ENCODE measurements at places on chromosomes 7 and 10.

DNA sequence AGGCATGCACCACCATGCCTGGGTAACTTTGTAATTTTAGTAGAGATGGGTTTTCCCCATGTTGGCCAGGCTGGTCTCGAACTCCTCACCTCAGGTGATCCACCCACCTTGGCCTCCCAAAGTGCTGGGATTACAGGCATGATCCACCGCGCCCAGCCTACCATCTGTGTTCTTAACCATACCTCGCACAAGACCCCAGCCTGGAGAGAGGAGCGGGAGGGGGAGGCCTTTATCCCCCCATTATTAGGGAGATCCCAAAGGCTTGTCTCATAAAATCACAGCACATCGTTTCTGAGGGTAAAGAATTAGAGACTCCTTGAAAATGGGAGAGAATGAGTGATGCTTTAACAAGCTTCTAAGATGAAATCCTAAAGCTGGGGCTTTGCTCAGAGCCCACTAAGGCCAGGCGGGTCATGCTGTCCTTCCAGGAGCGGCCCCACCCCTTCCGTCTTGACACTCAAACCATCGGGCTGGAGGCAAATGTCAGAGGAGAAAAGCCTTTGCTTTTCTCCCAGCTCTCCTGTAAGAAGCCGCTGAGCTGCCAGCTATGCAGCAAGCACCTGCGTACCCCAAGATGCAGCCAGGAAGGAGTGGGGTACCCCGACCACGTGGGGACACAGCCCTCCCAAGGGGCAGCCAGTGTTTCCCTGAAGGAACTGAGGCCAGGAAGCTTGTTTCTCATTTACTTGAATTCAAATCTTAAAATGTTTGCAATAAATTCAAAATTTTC is 339.7 kb downstream of the PTPRN2 start:
- no peak for DNase-seq

- DNase-seq = no peak
Observed at GRCh38 chr7:23315366-23315765, 16.2 kb downstream of the MALSU1 start.

DNA sequence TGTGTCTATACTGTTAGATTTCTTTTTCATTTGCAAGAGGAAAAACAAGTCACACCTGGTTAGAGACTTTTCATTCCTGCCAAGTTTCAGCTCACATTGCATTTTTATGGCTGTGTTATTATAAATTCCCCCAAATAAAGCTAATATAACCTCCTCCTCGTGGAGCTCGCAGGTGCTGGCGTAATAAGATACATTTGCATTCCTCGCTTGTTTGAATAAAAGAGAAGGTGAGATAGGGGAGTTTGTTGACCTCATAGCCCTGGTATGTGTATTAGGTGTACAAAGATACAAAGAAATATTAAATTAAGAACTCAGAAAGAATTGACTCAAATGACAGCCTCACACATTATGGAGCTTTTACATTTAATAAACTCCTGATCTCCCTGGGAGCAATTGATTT is 257.7 kb upstream of the SP8 start:
- DNase-seq = no peak

- DNase-seq = no peak
Observed at GRCh38 chr10:112279433-112279832, 3.8 kb upstream of the TECTB start.

DNA sequence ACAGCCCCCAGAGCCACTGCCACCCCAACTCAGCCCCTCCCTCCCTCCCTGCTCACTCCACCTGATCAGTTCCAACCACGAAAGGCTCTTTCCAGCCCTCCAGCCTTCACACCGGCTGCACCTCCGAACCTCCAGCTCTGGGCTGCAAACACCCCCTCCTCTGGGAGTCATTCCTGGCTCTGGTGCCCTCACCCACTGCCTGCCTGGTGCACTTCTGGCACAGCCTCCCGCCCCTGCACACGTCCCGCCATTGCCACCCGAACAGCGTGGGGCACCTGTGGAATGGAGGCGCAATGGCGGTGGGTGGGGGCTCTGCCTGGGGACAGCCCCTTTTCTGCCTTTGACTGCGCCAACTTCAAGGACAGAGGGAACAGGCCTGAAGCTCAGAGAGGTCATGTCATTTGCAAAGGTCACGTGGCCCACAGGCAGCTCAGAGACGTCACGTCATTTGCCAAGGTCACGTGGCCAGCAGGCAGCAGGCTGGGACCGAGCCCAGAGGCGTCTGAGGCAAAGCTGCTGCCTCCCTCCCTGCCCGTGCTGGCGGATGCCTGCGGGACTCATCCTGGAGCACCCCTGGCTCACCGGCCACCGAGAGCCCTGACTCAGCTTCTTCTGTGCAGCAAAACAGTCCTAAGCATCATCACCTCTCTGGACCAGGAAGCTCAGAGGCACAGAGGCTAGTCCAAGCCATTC is 76.0 kb upstream of the DNAAF5 start:
- DNase-seq = no peak

- DNase-seq = no peak
Observed at GRCh38 chr10:78634835-78635234, 433.9 kb upstream of the ZMIZ1 start.

DNA sequence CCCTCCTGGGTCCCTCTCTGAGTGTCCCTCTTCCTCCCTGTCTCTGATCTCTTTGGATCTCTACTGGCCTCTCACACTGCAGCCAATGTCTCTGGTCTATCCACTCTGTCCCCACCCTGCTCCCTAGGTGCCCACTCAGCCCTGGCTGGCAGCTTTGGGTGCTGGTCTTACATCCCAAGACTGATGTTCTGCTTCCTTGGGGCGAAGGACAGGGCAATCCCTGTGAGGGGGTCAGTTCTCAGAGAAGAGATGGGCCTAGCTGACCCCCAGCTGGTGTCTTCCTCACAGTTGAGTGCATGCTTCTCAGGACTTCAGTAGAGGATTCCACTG is 51.7 kb upstream of the CAMK2B start:
- DNase-seq = no peak

DNA sequence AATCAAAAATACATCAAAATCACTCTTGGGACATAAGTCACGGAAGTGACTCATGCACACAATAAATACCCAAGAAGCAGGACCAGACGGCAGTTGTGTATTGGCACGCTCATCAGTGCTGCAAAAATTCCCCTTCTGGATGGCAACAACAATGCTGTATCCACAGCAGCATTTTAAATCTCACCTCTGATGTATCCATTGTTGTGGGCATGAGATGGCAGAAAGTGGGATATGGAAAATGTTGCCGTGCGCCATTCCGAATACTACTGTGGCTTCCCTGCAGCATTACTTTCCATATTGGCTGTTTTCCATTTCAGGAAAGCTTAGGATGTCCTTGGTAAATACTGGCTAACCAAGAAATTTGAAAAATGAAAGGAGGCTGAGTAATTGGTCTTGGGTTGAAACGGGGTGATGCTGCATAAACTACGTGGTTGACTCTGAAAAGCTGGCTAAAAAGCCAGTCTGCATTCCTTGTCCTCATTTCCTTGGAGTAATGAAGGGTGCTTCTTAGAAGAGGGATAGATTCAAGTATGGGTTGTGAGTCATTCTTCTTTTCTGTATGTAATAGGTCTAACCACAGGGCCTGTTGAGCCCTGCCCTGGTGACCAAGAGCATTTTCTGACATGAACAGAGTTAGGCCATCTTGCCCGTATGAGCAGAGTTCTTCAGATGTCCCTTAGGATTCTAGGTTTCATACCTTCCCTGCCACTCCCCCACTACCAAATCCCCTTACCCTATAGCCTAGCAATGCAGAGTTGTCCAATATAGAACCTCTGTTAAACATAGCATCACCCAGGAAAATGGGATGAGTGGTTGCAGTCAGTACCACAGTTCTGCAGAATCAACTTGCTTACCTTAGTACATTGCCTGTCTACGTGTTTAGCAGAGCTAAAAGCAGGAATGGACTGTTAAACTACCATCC is 36.3 kb upstream of the TOMM7 start:
- no peak for DNase-seq

DNA sequence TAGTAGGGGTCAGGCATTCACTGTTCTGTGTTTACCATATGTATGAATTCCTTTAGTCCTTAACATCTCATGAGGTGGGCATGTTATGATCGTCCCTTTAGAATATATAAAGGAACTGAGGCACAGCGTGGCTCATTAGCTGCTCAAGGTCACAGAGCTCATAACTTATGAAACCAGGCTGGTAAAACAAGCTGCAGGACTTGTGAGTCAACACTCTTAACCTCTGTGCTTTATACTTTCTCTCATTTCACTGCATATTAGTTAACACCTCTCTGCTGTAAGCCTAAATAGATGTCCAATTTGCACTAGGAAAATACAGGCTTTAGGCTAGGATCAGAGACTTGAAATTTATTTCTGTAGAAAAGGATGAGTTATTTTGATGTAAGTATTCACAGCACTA is 180.3 kb upstream of the HDAC9 start:
- no peak for DNase-seq

GRCh38 chr10:35274498-35275060 is 61.7 kb upstream of the CCNY start:
- DNase-seq = no peak

DNA sequence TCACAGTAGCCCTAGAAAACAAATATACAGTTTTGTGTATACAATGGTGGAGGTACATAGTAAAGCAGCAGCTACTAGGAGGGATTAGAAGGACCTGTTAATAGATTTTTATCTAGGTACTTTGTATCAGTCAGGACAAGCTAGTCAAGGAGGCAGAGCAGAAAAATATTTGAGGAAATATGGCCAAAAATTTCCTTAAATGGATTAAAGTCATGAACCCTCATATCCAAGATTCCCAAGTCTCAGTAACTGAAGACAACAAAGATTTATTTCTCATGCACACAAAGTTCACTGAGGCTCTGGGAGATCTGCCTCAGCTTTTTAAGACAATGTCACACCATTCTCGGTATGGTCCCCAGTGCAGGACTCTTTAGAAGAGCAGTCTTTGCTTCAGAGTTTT is 28.1 kb upstream of the ARMC3 start:
- no peak for DNase-seq

- no peak for DNase-seq
Observed at GRCh38 chr7:97011536-97012364, 6.4 kb downstream of the DLX6 start.

GRCh38 chr10:11639849-11640764 is 28.7 kb upstream of the USP6NL start:
- no peak for DNase-seq

GRCh38 chr10:132133005-132133404 is 53.7 kb upstream of the DPYSL4 start:
- DNase-seq = no peak

- DNase-seq = no peak
Observed at GRCh38 chr10:91953600-91954160, 30.1 kb downstream of the BTAF1 start.

DNA sequence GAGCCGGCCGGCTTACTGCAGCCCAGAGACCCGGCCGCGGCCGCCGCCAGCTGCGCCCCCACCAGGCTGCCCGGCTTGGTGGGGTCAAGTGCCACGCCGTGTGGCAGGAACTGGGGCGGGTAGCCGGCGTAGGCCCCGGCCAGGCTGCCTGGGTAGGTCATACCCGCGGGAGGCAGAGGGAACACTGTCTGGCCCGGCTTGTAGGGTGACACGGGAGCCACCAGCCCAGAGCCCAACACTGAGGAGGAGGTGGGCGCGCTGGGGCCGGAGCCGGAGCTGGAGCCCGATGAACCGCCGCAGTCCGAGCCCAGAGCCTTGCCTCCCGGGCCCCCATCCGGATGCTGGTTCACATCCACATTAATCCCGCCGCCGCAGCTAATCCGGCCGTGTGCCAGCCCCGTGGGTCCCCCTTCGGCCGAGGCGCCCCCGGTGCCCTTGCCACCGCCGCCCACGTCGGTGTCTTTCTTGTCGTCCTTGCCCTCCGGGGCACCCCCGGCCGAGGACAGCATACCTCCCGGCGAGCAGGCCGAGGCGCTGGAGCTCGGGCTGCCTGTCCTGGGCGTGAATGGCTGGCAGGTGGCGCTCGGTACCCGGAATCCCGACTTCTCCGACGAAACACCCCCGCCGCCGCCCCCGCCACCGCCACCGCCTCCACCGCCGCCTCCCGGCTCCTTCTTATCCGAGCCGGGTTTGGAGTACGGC is 2.0 kb downstream of the ZNF503 start:
- DNase-seq = peak; percentile 49

DNA sequence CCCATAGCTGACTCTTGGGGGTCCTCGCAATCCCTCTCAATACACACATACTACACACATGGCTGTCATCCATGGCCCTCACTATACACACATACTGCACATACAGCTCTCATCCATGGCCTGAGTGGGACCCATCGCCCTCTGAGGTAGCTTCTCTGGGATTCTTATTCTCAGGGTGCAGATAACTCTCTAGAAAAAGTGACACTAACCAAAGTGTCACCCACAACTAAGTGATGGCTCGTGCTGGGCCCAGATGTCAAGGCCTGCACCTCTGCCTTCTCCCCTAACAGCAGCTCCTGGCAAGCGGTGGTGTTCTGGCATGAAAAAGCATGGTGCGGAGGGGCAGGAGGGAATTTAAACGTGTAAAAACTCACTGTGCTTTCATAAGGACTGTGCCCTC is 62.7 kb upstream of the ZPBP start:
- DNase-seq = no peak

DNA sequence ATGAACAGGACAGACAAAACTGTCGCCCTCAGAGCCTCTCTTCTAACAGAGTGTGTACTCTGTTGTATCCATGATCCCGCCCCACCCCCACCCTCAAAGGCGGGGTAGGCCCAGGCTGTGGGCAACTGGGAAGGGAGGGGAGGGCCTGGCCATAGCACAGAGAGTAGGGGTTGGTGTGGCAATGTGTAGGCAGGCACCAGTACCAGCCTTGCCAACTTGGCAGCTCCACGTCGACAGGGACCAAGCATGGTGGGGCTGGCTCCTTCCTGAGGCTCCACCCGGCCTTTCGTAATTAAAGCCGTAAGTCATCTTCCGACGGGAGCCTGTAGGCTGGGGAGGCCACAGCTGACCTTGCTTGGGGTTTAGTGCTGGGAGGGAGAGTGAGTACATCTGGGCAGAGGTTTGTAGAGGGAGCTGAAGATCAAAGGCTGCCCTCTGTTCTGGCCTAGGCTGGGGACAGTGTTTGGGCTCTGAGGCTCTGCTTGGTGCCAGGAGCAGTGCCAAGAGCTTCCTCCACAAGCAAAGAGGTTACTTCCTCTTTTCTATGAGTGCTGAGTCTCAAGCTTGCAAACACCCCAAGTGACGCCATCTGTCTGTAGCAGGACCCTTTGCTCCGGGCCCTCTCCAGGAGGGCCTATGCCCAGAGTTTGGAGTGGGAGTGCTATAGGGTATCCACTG is 121.6 kb downstream of the C10orf105 start:
- DNase-seq = no peak

GRCh38 chr10:5643346-5644067 is 22.9 kb downstream of the ASB13 start:
- DNase-seq = no peak

GRCh38 chr7:137904833-137905232 is 58.1 kb upstream of the DGKI start:
- no peak for DNase-seq

DNA sequence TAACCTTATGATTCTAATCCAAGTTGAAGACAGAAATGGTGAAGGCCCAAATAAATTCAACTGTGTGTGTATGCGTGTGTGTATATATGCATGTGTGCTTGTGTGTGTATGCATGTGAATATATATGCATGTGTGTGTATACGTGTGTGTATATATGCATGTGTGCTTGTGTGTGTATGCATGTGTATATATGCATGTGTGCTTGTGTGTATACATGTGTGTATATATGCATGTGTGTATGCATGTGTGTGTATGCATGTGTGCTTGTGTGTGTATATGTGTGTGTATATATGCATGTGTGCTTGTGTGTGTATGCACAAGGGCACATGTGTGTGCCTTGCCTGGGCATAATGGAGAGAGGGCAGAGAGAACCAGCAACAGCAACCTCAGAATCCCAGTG is 184.7 kb upstream of the PLPP4 start:
- DNase-seq = no peak

- no peak for DNase-seq
Observed at GRCh38 chr10:78401624-78402367, 368.1 kb downstream of the RPS24 start.

- no peak for DNase-seq
Observed at GRCh38 chr7:107435749-107436148, 34.1 kb upstream of the GPR22 start.
